ENCODE measurements at places on chromosomes 16 and 17.
A peak's percentile ranks its signal among the peaks of the same experiment; 100 is the strongest.

DNA sequence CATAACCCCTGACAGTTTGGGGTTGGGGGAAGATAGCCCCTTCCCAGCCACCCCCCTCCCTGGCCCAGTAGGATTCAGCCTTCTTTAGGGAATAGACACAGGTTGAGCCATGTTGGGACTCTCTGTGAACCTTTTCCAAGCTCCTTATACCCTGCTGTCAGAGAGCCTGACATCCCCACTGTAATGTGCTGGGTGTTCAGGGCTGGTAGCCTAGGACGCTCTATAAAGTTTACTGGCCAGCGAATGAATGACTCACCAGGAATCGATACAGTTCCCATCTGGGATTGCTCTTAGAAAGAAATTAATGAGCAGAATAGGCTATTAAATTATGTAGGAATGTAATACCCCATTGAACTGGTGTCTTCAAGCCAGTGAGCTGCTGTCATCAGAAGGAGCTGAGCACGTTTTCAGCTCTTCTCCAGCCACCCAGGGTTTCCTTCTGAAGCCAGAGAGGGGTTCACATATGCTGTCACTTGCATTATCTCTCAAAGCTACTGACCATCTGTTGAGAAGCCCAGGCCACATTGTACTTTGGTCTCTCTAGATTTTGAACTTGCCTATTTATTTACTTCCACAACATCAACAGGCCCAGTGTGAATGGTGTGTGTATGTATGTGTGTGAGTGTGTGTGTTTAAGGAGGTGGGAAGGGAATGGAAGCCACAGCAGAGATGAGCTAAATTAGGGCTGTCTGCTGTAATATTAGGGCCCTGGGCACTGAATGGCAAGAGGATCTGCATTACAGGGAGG lies 64.9 kb downstream of the SPACA3 start:
- no peak for DNase-seq

DNA sequence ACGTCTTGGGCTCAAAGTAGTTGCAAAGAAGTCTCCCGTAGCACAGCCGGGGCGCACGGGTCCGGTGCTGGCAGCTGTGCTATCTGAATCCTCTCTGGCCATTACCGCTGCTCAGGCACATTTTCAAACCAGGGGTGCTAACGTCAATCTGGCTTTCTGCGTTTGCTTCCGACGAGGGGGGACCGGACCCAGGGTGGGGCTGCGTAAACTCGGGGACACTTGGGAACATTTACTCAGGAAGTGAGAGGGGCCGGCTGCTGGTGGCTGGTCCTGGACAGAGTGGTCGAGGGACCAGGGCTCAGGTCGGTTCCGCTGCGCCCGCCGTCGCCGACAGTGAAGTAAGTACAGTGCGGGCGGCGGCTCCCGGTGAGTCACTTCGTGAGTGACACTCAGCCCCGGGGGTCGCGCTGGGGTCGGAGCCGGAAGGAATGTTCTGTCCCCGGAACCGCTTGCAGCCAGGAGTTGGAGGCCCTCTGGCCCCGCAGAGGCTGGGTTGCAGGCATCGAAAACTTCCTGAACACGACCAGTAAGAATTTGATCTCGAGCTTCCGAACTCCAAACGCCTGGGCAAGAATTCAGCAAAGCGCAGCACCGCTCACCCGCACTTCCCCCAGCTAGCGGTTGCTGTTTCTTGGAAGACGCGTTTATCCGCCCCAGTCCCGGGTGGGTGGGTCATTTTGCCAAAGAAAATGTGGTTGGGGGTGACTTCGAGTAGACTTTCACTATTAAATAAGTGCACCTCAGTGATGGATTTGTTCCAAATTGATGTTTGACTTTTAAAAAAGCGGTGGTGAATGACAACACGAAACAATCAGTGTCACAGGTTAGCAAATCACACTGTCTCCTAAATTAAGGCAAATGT lies 1.4 kb upstream of the HS3ST3B1 start:
- DNase-seq: peak; percentile 22

DNA sequence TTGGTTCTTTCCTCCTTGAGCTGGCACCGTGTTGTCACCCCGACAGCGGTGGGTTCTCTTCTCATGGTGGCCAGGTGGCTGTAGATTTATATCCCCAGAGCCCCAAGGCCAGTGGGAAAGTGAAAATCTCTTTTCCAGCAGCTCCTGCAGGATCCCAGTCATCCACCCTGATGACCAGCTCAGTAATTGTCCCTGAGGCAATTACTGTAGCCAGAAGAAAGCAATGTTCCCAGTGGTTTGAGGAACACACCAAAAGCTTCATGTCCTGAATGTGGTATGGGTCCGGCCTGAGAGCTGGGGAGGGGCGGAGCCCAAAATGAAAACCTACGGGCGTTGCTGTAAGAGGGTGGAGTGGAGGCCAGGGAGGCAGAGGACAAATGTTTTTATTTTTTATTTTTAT lies 69.0 kb downstream of the WSB1 start:
- DNase-seq: no peak

GRCh38 chr17:78935419-78936323 lies 10.5 kb upstream of the TIMP2 start:
- no peak for DNase-seq

- no peak for DNase-seq
These were observed 77.1 kb upstream of the BRD7 start for GRCh38 chr16:50445621-50446555.

- DNase-seq: no peak
These were observed 4.4 kb upstream of the MFAP4 start for GRCh38 chr17:19391432-19391831.

- no peak for DNase-seq
These were observed 3.3 kb upstream of the KCTD11 start for GRCh38 chr17:7348478-7349242.

GRCh38 chr16:25713785-25714570 lies 22.2 kb downstream of the HS3ST4 start:
- no peak for DNase-seq

- no peak for DNase-seq
These were observed 22.9 kb downstream of the PRCD start for GRCh38 chr17:76562734-76563148.

DNA sequence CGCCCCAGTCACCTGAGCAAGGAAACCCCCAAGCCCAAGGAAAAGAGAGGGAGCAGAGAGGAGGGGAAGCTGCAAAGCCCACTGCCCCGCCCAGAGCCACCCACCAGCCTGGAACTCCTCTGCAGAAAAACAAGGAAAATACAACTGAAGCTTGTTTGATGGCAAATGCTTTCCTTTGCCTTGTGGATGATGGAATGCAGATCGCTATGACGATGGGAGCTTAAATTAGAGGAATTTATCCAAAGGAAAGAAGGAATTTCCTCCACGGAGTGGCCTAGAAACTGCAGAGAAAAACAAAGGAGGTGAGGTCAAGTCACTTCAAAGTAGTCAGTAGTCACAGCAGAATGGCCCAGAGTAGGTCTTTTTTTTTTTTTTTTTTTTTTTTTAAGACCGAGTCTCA lies 31.5 kb upstream of the ASGR2 start:
- no peak for DNase-seq

DNA sequence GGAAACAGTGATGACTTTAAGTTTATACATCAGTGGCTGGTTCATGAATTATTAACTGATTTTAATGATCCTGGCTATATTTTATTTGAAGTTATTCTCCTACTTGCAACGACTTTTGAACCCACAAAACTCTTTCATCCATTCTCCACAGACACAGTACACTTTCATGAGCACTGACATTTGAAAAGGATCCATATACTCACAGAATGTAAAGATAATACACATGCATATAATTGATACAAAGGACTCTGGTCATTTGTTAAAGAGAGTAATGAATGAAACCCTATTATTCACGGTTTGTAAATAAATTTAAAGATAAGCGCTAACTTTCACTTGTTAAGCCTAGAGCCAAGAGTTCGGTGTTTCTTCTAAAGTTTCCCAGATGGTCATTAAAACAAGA lies 3.3 kb downstream of the TOX3 start:
- no peak for DNase-seq

- no peak for DNase-seq
These were observed 18.8 kb upstream of the RBL2 start for GRCh38 chr16:53415504-53415903.

GRCh38 chr16:67825906-67826305 lies 16.2 kb upstream of the THAP11 start:
- DNase-seq: no peak

- DNase-seq: no peak
These were observed 169.8 kb downstream of the PITPNC1 start for GRCh38 chr17:67546578-67547527.

DNA sequence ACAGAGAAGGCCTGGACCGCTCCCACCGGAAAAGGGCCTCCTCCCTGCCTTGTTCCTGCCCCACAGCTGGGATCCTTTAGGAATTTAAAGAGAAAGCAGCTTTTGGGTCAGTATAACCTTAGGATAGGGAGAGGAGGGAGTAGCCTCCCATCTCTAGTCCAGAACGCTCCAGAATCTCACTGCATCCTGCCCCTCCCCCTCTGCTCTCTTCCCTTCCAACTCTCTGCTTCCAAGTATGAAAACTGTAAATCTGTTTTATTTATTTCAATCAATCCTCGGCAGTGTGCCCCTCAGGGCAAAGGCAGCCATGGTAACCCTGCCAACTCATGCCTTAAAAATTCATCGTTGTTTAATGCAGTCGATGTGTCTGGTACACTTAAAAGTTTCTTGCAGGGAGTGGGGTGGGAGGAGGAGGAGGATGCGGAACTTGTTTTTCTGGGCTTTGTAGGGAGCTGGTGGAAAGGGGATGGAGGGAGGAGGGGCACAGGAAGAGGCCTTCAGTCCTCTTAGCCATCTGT lies 21.2 kb upstream of the MTSS2 start:
- no peak for DNase-seq

Data from effector CD8-positive, alpha-beta T cell (primary cell).